ENCODE measurements at places on chromosomes 4 and X.

DNA sequence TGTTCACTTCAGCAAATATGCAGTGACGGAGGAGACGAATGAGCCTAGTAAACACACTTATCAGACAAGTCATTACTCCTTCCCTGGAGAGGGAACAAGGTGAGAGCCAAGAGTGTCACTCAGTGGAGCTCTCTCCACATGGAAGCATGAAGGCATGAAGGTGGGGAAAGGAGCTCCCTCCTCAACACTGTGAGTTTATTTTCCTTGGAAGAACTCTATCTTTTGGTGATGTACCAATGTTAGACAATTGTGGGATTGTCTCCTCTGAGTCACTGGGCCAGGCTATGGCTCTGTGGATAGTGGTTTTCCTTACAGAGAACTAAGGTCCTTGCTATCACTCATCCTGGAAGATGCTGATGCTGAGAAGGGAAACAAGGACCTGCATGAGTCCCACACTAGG lies 200.2 kb downstream of the CPEB2 start:
- DNase-seq = no peak
- H3K4me1 ChIP-seq = peaks cover 4% of the 10 kb centered on the region
- no peak overlapping the region for H3K27ac ChIP-seq
- H3K27me3 ChIP-seq = no peaks in the 10 kb centered on the region
- no peaks in the 10 kb centered on the region for H3K36me3 ChIP-seq

DNA sequence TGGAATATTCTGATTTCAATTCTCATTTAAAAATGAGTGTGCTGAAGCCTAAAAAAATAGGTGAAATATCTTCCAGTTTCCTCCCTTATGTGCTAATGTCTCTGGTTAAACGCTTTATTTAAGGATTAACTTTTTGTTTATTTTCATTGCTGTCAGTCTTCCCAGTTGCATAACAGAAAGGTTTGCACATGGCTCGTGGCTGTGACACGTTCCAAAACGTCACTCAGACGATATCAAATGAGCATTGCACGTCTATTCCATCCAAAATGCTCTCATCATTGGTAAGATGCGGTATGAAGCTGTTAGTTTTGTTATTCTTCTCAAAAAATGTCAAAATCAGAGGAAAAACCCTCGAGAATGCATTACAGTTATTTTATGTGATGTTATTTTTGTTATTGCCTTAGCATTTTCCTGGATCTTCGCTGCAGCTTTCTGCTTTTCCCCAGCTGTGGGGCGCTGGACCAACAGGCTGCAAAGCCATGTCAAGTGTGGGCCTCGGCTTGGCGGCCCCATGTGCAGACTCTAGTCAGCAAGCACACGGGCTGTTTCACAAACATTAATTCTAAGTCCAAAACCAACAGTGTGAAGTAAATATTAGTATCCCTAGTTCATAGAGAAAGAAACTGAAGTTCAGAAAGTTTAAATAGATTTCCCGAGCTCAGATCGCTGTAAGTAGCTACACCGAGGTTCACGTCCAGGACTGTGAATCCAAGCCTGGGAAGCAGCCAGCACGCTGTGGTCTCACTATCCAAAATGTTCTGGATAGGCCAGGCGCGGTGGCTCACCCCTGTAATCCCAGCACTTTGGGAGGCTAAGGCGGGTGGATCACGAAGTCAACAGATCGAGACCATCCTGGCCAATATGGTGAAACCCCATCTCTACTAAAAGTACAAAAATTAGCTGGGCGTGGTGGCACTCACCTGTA lies 793.4 kb upstream of the FRG1 start:
- no peak for DNase-seq
- H3K27me3 ChIP-seq = no peaks in the 10 kb centered on the region
- H3K4me1 ChIP-seq = peaks cover 3% of the 10 kb centered on the region
- no peaks in the 10 kb centered on the region for H3K36me3 ChIP-seq

DNA sequence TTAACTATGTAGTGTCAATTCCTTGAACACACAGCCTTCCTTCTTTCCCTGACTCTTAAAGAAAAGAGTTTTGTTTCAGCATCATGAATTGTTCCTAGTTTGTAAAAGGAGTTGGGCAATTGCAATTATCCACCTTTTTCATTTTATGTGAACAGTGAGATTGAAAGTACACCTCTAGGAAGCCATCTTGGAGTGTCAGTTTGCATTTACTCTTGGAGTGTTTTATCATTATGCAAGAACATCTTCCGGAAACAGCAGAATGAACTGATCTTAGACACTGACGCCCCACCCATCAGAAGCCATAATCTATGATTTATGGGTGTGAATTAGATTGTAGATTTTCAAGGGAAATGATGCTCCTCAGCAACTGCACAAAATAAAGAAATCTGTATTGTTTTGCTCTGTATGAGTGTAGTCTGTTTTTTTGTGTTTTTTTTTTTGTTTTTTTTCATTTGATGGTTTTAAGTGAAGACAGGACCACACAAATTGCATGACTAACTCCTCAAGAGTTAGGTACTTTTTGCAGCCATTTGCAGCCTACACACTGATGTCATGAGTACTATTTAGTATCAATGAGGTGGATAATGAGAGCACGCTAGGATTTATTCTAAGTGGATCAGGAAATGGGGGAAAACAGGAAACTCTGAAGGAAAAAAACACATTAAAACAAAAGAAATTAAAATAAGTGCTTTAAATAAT lies 19.5 kb upstream of the FGF2 start:
- H3K36me3 ChIP-seq = no peaks in the 10 kb centered on the region
- no peak overlapping the region for H3K4me3 ChIP-seq
- H3K4me1 ChIP-seq = no peaks in the 10 kb centered on the region
- H3K27me3 ChIP-seq = no peaks in the 10 kb centered on the region

GRCh38 chr4:14856062-14856933 lies 146.0 kb upstream of the CPEB2 start:
- H3K27ac ChIP-seq = peak overlapping the region; percentile 60
- H3K4me3 ChIP-seq = peak overlapping the region; percentile 3
- H3K27me3 ChIP-seq = no peaks in the 10 kb centered on the region
- no peaks in the 10 kb centered on the region for H3K36me3 ChIP-seq

DNA sequence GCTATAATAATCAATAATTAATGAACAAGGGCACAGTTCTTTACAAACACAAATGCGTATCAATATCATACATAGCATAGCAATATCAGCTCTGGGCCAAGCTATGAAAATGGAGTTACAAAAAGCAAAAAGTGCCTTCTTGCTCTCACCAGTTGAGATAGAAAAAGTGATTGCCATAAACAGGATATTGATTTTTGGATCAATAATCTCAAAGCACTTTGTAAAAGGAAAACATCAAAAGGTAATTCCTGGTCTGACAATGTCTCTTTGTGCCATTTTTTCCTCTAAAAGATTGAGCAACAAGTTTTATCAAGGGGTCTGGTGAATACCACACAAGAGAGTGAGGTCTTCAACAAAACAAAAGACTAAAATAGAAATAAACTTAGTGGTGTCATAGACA lies 42.4 kb downstream of the ABCB7 start:
- no peaks in the 10 kb centered on the region for H3K36me3 ChIP-seq
- no peak overlapping the region for H3K4me3 ChIP-seq
- H3K27me3 ChIP-seq = no peaks in the 10 kb centered on the region
- no peaks in the 10 kb centered on the region for H3K4me1 ChIP-seq

DNA sequence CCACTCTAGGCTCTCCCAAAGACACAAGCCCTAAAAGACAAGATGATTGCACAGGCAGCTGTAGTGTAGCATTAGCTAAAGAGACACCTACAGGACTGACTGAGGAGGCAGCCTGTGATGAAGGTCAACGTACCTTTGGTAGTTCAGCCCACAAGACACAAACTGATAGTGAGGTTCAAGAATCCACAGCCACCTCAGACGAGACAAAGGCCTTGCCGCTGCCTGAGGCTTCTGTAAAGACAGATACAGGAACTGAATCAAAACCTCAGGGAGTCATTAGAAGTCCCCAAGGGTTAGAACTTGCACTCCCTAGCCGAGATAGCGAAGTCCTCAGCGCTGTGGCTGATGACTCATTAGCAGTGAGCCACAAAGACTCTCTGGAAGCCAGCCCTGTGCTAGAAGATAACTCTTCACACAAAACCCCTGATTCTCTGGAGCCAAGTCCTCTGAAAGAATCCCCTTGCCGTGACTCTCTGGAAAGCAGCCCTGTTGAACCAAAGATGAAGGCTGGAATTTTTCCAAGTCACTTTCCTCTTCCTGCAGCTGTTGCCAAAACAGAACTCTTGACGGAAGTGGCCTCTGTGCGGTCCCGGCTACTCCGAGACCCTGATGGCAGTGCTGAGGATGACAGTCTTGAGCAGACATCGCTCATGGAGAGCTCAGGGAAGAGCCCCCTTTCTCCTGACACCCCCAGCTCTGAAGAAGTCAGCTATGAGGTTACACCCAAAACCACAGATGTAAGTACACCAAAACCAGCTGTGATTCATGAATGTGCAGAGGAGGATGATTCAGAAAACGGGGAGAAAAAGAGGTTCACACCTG lies 306.3 kb downstream of the ANK2 start:
- H3K36me3 ChIP-seq = peaks cover 4% of the 10 kb centered on the region
- peak; percentile 91 for DNase-seq
- peak overlapping the region; percentile 27 for H3K4me3 ChIP-seq
- no peak overlapping the region for H3K27ac ChIP-seq
- no peaks in the 10 kb centered on the region for H3K27me3 ChIP-seq

DNA sequence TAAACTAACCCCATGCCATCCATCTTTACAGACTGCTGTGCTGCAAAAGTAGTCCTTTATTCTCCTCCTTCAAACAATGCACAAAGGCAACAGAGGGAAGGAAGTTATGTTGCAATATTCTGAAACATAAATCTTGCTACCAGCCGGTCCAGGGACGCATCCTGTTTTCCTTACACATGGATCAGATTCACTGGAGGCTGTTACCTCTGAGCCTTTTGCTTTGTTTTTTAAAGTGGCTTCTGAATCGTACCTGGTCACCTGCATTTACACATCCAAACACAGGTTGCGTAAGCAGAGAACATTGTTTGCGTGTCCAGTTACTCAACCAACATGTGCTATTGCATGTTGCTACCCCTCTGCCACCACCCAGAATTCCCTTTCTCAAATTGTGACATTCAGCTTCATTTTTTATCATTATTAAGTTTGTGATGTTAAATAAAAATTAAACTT lies 8.8 kb downstream of the PPARGC1A start:
- no peaks in the 10 kb centered on the region for H3K36me3 ChIP-seq
- no peak overlapping the region for H3K4me3 ChIP-seq
- peak; percentile 22 for DNase-seq
- no peak overlapping the region for H3K27ac ChIP-seq
- no peaks in the 10 kb centered on the region for H3K27me3 ChIP-seq

GRCh38 chrX:152988536-152989291 lies 5.2 kb downstream of the PNMA5 start:
- no peak for DNase-seq
- H3K4me3 ChIP-seq = no peak overlapping the region
- no peaks in the 10 kb centered on the region for H3K36me3 ChIP-seq
- no peaks in the 10 kb centered on the region for H3K4me1 ChIP-seq
- no peaks in the 10 kb centered on the region for H3K27me3 ChIP-seq
- no peak overlapping the region for H3K27ac ChIP-seq

DNA sequence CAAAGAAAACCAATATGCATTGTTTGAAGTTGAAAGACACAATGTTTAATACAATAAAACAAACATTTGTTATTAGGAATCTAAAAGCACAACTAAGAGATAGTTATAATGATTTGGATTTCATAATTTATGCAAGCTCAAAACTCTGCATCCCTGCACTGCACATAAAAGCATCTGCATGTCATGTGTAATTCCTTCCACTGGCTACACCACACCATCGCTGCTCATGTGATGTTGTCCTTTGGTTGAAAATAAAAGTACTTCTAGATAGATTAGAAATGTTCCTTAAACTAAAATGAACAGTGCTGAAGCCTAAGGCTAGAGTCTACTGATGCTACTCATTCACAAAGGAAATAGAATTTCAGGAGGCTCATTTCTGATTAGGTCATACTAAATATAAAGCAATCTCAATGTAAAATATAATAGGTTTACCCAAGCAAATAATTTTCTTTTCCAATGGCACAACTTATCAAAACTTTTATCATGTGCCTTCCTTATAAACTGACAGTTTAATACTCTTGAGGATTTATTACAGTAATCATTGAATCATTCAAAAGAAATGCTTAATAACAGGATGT lies 130.8 kb upstream of the DKK2 start:
- H3K27ac ChIP-seq = no peak overlapping the region
- H3K36me3 ChIP-seq = no peaks in the 10 kb centered on the region
- no peak overlapping the region for H3K4me3 ChIP-seq
- no peaks in the 10 kb centered on the region for H3K4me1 ChIP-seq
- no peak for DNase-seq
- H3K27me3 ChIP-seq = no peaks in the 10 kb centered on the region

DNA sequence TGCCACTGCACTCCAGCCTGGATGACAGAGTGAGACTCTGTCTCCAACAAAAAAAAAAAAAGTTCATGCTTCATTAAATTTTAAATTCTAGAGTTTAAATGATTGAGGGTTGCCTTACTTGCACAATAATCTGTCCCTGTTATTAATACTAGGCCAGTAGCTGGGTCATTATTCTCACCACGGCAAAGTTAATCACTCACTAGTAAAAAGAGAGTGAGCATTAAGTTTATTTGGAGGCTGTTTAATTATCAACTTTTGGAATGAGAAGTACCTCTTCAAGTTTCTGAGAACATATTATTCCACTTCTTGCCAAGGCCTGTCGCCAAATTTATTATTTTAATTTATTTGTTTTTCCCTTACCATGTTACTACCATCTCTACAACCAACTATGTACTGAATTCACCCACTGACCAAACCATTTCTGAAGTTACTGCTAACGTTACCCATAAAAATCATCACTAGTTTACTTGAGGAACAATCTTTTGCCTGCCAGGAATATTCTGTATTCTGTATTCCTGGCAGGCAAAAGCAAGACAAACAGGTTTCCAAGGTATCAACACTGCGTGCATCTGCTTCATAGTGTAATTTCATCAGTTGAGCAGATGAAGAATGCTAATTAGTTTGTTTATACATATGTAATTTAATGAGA lies 26.5 kb downstream of the GUCY1A1 start:
- H3K27ac ChIP-seq = peak overlapping the region; percentile 87
- H3K4me3 ChIP-seq = no peak overlapping the region
- H3K4me1 ChIP-seq = no peaks in the 10 kb centered on the region
- H3K27me3 ChIP-seq = no peaks in the 10 kb centered on the region

- no peaks in the 10 kb centered on the region for H3K4me1 ChIP-seq
- no peak overlapping the region for H3K27ac ChIP-seq
- DNase-seq = no peak
- peaks cover 5% of the 10 kb centered on the region for H3K27me3 ChIP-seq
- H3K36me3 ChIP-seq = no peaks in the 10 kb centered on the region
- H3K4me3 ChIP-seq = no peak overlapping the region
Observed at GRCh38 chrX:124341396-124342132, 4.8 kb upstream of the SH2D1A start.

- no peak for DNase-seq
- H3K27me3 ChIP-seq = no peaks in the 10 kb centered on the region
- H3K27ac ChIP-seq = peak overlapping the region; percentile 49
- H3K4me3 ChIP-seq = no peak overlapping the region
- H3K36me3 ChIP-seq = no peaks in the 10 kb centered on the region
- H3K4me1 ChIP-seq = peaks cover 4% of the 10 kb centered on the region
Observed at GRCh38 chrX:10483191-10483831, 137.1 kb downstream of the MID1 start.

- no peaks in the 10 kb centered on the region for H3K27me3 ChIP-seq
- no peak overlapping the region for H3K27ac ChIP-seq
- no peak overlapping the region for H3K4me3 ChIP-seq
- H3K4me1 ChIP-seq = no peaks in the 10 kb centered on the region
- no peaks in the 10 kb centered on the region for H3K36me3 ChIP-seq
Observed at GRCh38 chr4:53748328-53748772, 157.1 kb upstream of the LNX1 start.

GRCh38 chr4:155143512-155143911 lies 64.9 kb upstream of the NPY2R start:
- no peak overlapping the region for H3K27ac ChIP-seq
- H3K36me3 ChIP-seq = no peaks in the 10 kb centered on the region
- no peak overlapping the region for H3K4me3 ChIP-seq
- no peaks in the 10 kb centered on the region for H3K27me3 ChIP-seq
- H3K4me1 ChIP-seq = no peaks in the 10 kb centered on the region
- no peak for DNase-seq
